ENCODE measurements at places on chromosomes 6 and 20.

- no peak for DNase-seq
Measured at GRCh38 chr6:45783716-45784115, 231.9 kb downstream of the CLIC5 start.

DNA sequence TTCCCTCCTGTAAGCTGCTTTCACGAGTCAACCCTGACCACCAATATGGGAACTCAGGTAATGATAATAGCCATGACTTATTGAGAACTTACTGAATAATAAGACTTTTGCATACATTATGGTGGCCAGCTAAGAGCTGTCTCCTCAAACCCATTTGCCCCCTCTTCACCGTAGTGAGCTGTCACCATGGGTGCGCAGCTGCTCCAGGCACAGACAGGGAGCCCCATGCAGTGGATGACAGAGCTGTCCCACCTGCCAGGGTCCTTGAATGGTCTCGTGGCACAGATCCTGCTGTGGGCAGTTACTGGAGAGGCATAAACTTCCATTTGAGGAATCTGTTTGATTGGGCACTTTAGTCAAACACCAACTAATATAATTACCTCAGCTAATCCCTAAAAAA lies 1.9 kb downstream of the SLC22A16 start:
- DNase-seq: no peak

- no peak for DNase-seq
Measured at GRCh38 chr6:36765190-36765589, 67.6 kb downstream of the RAB44 start.

DNA sequence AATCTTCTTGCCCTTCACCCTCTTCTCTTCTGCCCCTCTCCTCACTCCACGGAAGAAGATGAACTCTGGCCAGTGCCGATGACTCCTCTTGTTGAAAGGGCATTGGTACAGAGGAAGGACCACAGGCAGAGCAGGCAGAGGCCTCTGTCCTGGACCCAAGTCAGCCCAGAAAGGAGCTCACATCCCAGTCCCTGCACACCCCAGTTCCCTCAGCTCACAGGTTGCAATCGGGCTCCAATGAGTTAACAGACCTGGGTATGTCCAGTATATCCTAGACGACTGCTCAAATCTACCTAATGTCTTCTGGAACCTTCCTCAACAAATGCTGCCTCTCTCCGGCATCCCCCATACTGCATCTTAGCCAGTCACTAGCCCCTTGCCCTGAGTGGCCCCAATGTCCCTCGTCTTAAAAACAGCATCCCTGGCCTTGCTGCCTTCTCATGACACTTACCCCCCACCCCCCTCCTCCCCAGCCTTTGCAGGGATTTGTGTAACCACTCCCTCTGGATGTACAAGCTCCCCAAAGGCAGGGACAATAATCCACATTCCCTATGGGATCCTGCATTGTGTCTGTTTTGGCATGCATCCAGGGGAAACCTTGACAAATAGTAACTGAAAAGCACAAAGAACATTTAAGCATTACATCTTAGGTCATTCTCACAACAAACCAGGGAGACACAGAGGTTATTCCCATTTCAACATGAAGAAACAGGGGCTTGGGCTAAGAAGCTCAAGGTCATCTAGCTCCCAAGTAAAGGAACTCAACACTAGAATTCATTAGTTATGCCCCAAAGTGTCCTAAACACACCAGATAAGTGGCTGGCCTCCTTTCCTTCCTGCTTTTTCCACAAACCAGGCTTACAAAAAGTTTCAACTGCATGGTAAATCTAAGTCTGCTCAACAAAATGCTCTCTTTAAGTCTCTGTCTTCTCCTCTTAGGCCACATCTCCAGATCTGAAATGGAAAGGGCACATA lies 45.1 kb downstream of the TRERF1 start:
- DNase-seq: no peak

GRCh38 chr6:1593958-1594314 lies 15.8 kb upstream of the FOXC1 start:
- DNase-seq: no peak

DNA sequence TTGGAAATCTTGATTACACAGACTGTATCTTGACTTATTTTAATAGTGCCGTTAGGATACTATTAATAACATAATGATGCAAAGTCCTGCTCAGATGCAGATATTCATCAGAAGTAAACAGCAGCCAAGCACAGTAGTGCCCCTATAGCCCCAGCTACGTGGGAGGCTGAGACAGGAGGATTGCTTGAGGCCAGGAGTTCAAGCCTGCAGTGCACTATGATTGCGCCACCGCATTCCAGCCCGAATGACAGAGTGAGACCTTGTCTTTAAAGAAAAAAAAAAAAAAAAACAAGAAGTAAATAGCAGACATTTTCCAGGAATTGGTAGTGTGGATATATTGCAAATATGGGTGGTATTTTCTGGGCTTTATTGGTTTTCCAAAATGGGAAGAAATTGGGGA lies 61.8 kb downstream of the TULP4 start:
- DNase-seq: no peak

GRCh38 chr6:74459260-74459659 lies 746.6 kb downstream of the COL12A1 start:
- no peak for DNase-seq

GRCh38 chr6:113277111-113277510 lies 580.0 kb upstream of the MARCKS start:
- no peak for DNase-seq

- DNase-seq: no peak
Measured at GRCh38 chr20:47606983-47607613, 105.4 kb downstream of the NCOA3 start.

- DNase-seq: no peak
Measured at GRCh38 chr20:20782755-20783154, 70.3 kb upstream of the RALGAPA2 start.

- no peak for DNase-seq
Measured at GRCh38 chr6:2794171-2794730, 29.1 kb downstream of the WRNIP1 start.

GRCh38 chr6:28865401-28866204 lies 58.2 kb downstream of the TRIM27 start:
- peak; percentile 28 for DNase-seq

- no peak for DNase-seq
Measured at GRCh38 chr6:166619912-166620311, 7.1 kb downstream of the RPS6KA2 start.

DNA sequence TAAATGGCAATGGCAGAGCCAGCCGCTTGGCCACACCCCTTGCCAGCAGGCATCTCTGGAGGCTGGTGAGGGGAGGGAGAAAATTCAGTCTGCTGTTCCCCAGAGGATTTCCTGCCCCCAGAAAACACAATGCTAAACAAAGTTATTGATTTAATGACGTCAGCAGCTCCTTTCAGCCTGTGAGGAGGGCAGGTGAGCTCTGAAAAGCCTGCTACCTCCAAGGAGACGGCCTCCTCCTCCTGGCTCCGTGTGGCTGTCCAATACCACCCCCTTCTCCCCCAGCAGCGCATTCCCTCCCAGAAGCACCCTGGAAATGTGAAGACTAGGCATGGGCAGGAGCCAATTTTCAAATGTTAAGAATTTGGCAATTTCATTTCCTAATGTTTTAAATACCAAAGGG lies 393.1 kb downstream of the ZFAND3 start:
- no peak for DNase-seq

DNA sequence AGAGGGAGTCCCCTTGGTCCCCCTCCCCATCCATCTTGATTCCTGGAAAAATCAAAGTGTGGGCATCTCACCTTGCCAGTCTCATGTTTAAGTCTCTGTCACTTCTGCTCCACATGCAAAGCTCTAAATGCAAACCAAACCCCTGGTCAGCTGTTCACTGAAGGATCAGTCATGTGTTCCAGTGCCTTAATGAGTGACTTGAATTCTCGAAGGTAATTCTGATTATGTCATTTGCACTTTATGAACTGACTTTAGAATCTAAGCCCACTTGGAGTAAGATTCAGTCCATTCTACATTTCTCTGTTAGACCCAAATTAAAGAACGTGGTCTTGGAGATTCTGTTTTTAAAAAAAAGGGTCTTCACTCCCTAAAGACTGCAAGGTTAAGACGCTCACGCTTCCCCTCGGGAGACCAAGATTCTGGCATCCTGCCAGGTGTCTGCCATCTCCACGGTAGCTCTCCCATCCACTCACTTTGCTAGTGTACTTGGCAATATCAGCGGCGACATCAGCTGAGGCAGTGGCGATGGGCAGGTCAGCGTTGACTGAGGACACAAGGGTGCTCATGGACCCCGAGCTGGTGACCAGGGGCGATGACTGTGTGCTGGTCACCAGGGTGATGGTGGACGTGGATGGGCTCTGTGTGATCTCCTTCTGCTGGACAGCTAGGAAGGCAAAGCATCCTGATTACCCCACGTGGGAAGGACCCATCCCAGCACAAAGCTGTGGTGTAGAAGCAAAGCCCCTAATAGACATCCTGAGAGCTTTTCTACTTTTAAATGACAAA lies 120.5 kb downstream of the ZMYND8 start:
- DNase-seq: no peak
